CD8-positive, alpha-beta memory T cell (primary cell): ENCODE measurements at places on chromosomes 3 and 15.
A peak's percentile ranks its signal among the peaks of the same experiment; 100 is the strongest.

DNA sequence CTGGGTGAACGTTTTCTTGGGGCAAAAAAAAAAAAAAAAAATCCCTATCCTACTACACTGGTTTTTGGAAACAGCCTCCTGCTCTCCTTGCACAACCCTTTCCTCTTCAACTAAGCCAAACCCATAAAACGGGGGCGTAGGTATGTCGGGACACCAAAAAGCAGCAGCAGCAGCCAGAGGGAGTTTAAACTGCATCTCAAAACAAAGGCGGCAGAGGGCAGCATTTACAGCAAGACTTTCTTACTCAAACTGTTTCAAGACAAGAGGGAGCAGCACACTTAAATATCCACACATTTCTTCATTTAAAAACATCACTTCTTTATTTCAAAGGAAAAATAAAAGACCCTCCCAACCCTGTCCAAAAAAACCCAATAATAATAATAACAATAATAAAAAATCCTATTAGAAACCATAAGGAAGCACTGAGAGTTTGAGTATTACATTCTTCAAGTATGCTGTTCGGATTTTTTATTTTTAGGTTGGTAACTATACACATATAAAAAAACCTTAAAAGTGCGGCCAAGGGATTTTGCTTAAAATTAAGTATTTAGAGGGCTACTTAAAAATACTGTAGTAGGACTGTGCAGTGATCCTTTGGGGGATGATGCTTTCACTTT, 43.9 kb upstream of the PLXND1 start:
- H3K27me3 ChIP-seq: no peaks in the 10 kb centered on the region
- no peak overlapping the region for H3K27ac ChIP-seq
- no peaks in the 10 kb centered on the region for H3K4me1 ChIP-seq
- peaks cover 4% of the 10 kb centered on the region for H3K36me3 ChIP-seq
- peak; percentile 65 for DNase-seq

DNA sequence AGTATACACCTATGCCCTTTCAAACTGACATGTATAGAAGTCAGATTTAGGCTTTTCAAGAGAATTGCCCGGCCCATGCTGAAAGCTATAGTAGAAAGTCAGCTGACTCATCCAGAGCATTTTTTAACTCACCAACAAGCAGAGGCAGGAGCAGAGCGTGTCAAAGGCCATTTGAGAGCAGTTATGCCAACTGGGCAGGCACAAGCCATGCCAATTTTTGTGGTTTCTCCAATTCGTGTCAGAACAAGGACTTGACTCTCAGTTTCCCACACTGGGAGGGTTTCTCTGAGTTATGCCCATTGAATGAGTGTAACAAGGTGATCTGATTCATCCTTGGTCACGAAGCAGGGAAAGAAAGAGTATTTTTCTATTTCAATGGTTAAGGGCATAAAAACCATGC, 403.3 kb upstream of the THBS1 start:
- H3K27ac ChIP-seq: no peak overlapping the region
- no peaks in the 10 kb centered on the region for H3K36me3 ChIP-seq
- H3K27me3 ChIP-seq: peaks cover 3% of the 10 kb centered on the region
- no peaks in the 10 kb centered on the region for H3K4me1 ChIP-seq
- no peak for DNase-seq

GRCh38 chr3:32432045-32432710, 40.5 kb downstream of the CMTM7 start:
- peak overlapping the region; percentile 79 for H3K27ac ChIP-seq
- H3K4me3 ChIP-seq: peak overlapping the region; percentile 44
- no peaks in the 10 kb centered on the region for H3K27me3 ChIP-seq
- DNase-seq: no peak
- H3K36me3 ChIP-seq: no peaks in the 10 kb centered on the region
- peaks cover 87% of the 10 kb centered on the region for H3K4me1 ChIP-seq

DNA sequence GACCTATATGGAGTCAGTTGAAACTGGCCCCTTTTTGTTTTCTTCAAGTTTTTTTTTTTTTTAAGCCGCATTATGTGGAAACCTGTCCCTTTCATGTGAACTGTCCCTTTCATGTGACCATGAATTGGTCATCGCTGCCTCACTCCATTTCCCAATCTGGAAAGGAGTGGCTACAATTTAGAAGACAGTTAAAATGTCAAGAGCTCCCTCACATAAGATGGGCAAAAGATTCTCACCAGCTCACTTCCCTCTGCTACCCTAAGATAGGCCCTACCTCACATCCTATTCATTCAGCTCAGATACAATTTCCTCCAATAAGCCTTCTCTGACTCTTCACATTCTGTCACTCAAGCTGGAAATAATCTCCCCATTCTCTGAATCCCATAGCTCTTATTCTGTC, 111.3 kb upstream of the BCL6 start:
- no peaks in the 10 kb centered on the region for H3K4me1 ChIP-seq
- H3K36me3 ChIP-seq: no peaks in the 10 kb centered on the region
- no peak overlapping the region for H3K27ac ChIP-seq

DNA sequence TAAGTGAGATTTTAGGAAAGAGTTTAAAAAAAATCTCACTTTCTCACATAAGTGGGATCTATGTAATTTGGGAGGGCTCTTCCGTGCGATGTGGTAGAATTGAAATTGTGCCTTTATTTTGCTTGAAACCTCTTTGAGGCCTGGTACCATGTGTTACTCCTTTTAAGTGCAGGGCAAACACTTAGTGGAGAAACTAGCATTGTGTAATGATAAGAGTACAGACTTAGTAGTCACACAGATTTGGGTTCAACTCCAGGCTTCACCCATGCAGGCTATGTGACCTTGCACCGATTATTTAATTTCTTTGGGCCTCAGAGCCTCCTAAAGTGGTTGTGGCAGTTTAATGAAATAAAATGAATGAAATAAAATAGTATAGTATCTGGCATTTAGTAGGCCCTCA, 2.4 kb downstream of the PSMA4 start:
- no peak overlapping the region for H3K27ac ChIP-seq
- H3K4me1 ChIP-seq: peaks cover 20% of the 10 kb centered on the region

GRCh38 chr3:141336672-141337522, 31.4 kb upstream of the ZBTB38 start:
- no peak overlapping the region for H3K27ac ChIP-seq
- no peak overlapping the region for H3K4me3 ChIP-seq
- DNase-seq: no peak
- H3K4me1 ChIP-seq: no peaks in the 10 kb centered on the region
- H3K27me3 ChIP-seq: no peaks in the 10 kb centered on the region

- no peaks in the 10 kb centered on the region for H3K27me3 ChIP-seq
- no peaks in the 10 kb centered on the region for H3K4me1 ChIP-seq
- H3K27ac ChIP-seq: no peak overlapping the region
- H3K4me3 ChIP-seq: no peak overlapping the region
- H3K36me3 ChIP-seq: no peaks in the 10 kb centered on the region
Measured at GRCh38 chr3:58191361-58191991, 19.3 kb downstream of the DNASE1L3 start.

GRCh38 chr3:196207833-196208607, 3.2 kb downstream of the ZDHHC19 start:
- H3K36me3 ChIP-seq: no peaks in the 10 kb centered on the region
- peaks cover 9% of the 10 kb centered on the region for H3K4me1 ChIP-seq
- no peaks in the 10 kb centered on the region for H3K27me3 ChIP-seq
- no peak overlapping the region for H3K27ac ChIP-seq
- peak overlapping the region; percentile 66 for H3K4me3 ChIP-seq

- H3K27me3 ChIP-seq: no peaks in the 10 kb centered on the region
- no peak overlapping the region for H3K27ac ChIP-seq
- no peak for DNase-seq
- no peak overlapping the region for H3K4me3 ChIP-seq
Measured at GRCh38 chr3:79003994-79004393, 763.8 kb downstream of the ROBO1 start.

DNA sequence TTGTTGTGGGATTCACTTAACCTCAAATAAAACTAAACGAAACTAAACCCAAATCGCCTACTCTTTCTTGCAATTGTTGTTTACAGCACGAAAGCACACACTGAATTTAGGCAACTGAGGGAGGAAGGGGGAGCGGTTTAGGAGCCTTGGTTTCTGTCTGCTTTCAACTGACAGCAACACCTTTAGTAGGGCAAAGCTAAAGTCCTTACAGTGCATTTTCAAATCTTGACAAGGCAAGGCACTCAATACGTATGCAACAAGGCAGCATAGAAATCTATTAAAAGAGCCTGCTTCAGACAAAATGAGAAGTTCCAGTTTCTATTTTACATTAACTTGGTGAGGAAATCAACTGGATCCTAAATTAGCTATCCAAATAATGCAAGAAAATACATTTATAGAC, 174.6 kb downstream of the CHST2 start:
- no peak overlapping the region for H3K27ac ChIP-seq
- H3K36me3 ChIP-seq: no peaks in the 10 kb centered on the region
- no peaks in the 10 kb centered on the region for H3K27me3 ChIP-seq
- H3K4me1 ChIP-seq: no peaks in the 10 kb centered on the region
- no peak for DNase-seq

GRCh38 chr3:38834110-38834509, 18.1 kb upstream of the SCN10A start:
- no peaks in the 10 kb centered on the region for H3K36me3 ChIP-seq
- no peak for DNase-seq
- H3K4me1 ChIP-seq: no peaks in the 10 kb centered on the region

GRCh38 chr3:197801891-197802778, 11.1 kb downstream of the LRCH3 start:
- H3K4me3 ChIP-seq: no peak overlapping the region
- peaks cover 31% of the 10 kb centered on the region for H3K4me1 ChIP-seq
- H3K27me3 ChIP-seq: no peaks in the 10 kb centered on the region
- no peaks in the 10 kb centered on the region for H3K36me3 ChIP-seq
